ENCODE measurements at places on chromosomes 7 and 10.

DNA sequence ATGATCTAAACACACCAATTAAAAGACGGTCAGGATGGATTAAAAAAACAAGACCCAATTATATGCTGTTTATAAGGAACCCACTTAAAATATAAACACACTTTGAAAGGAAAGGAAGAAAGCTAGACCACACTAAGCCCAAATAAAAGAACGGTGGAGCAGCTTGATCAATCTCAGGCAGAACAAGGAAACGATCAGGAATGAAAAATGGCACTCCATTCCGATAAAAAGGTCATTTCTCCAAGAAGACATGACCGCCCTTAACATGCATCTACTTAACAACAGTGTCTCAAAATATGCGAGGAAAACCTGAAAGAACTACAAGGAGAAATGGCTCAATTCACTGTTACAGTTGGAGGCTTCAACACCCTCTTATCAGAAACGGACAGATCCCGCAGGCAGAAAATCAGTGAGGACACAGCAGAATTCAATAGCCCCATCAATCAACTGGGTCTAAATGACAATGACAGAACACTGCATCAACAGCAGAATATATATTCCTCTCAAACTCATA lies 210.0 kb downstream of the MAD1L1 start:
- DNase-seq = no peak

DNA sequence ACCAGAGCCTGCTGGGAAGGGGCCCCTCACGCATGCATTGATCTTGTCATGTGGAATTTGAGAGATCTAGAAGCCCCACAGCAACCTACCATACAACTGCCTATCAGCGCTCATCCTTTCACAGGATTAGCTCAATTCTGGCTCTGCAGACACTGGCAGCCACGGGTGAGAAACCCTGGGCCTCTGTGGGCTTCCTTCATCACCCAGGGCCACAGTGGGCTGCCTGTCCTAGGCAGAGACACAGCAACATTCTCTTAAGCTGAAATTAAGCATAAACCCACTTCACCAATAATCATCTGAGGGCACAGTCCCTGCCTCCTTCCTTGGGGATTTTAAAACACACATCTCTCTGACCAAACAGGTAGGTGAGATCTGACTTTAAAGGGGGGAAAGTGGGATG lies 3.3 kb upstream of the PRSS2 start:
- no peak for DNase-seq

DNA sequence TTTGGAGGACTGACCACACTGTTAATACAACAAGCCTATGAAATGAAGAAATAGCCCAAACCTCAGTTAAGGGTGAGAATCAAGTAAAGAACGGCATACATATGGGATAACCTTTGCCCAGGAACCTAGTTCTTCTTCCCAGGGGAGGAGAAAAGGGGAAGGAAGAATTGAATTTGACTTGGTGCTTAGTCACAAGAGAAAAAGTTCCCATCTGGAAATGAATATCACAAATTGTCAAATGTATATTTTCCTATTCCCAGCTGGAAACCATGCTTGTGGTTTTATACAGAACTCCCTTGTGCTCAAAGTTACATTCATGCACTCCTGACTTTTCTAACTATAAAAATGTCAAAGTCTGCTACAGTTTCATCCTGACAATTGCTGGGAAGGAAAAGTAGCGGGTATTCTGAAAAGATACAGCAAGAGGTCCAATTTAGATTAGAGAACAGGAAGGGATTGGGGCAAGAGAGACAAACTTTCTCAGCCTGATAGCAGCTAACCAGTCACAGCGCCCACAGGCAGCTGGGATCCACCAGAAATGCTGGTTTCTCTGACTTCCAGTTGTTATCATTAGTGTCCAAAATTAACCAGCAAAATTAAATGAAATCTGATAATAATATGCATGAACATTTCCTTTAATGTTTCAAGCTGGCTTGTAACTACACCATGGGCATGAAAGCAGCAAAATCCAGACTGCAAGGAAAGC lies 18.6 kb upstream of the GSAP start:
- DNase-seq = no peak

DNA sequence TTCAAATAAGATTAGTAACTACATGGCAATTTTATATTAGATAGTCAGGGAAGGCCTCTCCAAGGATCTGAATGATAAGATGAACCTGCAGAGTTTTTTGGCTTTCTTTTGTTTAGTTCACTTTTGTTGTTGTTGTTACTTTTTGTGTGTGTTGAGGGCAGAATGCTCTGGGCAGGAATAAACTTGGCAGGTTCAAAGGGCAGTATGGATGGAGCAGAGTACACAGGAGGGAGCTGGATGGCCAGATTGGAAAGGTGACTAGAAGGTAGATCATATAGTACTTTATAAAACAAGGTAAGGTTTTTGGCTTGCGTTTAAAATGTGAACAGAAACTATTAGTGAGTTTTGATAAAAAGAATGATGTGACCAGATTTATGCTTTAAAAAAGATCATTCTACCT lies 17.9 kb downstream of the CROT start:
- no peak for DNase-seq

- DNase-seq = no peak
Observed at GRCh38 chr7:151133986-151134742, 33.3 kb downstream of the GBX1 start.

- DNase-seq = no peak
Observed at GRCh38 chr7:44914992-44915607, 29.8 kb upstream of the PURB start.

- DNase-seq = no peak
Observed at GRCh38 chr7:67673861-67674260, 677.2 kb downstream of the TYW1 start.

DNA sequence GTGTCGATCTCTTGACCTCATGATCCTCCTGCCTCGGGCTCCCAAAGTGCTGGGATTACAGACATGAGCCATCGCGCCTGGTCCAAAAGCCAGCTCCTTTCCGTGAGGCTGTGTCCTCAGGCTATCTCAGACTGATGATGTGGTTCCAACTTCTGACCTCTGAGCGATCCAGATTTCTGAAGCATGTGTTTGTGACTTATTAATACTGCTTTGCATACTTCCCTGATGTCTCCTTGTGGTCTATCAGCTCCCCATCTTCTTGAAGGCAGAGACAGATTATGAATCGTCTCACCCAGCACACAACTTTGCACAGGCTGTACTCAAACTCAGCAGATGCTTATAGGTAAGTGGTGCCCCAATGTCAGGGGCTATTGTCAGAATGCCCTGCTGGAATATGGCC lies 2.0 kb upstream of the PLPP4 start:
- no peak for DNase-seq

- no peak for DNase-seq
Observed at GRCh38 chr10:49143249-49143648, 9.4 kb upstream of the FAM170B start.

GRCh38 chr7:106590209-106590816 lies 70.6 kb downstream of the CCDC71L start:
- no peak for DNase-seq

- DNase-seq = no peak
Observed at GRCh38 chr7:111744501-111745155, 182.3 kb upstream of the IMMP2L start.

DNA sequence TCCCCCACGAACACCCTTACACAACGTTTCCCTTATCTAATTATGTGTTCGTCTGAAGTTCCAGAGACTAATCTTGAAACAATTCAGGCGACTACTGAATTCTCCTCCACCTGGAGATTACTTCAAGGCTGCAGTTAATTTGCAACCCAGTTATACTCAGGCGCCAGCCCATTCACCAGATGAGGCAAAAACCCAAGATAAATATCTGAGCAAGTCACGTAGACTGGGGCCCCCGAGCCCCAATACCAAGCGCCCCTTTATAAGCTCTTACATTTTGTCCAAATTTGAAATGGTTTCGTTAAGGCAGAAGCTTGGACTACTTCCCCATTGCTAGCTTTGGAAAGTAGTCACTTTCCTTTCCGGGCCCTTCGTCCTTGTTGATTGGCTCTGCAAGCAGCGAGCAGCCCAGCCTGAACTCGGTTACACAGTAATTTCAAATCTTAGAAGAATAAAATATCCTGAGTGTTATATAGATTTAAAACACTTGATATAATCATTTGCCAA lies 1.2 kb downstream of the TPK1 start:
- DNase-seq = no peak

DNA sequence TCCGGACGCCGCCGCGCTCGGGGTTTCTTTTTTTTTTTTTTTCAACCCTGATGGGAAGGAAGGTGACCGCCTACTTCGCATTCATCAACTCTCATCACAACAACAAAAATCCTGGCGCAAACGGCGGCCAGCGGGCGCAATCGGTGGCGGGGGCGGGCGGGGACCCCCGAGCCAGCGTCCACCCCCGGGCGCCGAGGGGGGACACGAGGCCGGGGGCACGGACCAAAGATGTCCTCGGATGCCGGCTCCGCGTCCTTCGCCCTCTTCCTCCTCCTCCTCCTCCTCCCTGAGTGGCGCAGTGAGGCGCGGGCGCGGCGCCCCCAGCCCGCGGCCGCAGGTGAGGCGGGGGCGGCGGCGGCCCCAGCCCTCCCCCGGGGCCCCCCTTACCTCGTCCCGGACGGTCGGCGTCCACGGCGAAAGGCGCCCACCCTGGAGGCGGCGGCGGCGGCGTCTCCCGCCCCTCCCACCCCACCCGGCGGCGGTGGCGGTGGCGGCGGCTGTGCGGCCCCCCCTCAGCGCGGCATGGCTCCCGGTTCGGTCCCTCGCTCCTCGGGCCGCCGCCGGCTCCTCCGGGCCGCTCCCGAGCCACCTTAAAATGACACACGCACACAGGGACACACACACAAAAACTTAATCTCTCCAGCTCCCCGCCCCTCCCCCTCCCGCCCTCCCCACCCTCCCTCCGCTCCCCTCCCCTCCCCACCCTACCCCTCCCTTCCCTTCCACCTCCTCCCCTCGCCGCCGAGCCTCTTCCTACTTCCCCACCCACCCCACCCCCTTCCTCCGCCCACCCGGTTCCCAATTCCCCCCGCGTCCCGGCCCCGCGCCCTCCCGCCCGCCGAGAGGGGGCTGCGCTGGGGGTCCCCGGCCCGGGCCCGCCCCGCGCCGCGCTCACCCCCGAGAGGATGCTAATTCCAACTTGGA lies at the start of gene CTBP2:
CTBP2 (minus strand) TSS at position 632 of the 924 bp plus-strand sequence.
- DNase-seq = peak; percentile 72

- DNase-seq = peak; percentile 73
Observed at GRCh38 chr7:1193593-1194424, 33.8 kb upstream of the ZFAND2A start.

DNA sequence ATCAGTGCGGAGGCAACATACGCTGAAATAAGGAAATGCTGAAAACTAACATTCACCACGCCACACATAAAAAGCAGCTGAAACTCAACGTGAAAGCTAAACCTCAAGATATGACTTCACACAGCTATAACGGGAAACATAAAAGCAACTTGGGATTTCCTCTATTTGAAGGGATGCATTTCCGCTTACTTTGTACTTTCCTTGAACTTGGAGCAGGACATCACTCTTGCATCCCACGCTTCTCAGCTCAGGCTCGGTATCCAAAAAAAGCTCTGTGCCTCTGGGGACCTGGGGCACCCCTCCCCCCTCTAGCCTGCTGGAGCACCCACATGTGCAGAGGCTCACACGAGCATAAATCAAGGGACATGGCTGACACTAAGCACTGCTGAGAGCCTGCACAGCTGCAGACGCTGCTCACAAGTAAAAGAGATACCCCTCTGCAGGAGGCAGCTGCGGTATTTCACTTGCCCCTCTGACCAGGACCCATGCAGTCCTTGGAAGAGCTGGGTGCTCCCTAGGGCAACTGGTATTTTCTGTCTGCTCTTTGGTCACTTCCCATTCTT lies 34.2 kb downstream of the PARD3 start:
- DNase-seq = peak; percentile 26

- DNase-seq = no peak
Observed at GRCh38 chr10:45376371-45376801, 2.4 kb downstream of the ALOX5 start.

- DNase-seq = no peak
Observed at GRCh38 chr10:106973288-106973687, 191.2 kb downstream of the SORCS1 start.

- no peak for DNase-seq
Observed at GRCh38 chr7:67917437-67917755, 920.8 kb downstream of the TYW1 start.

DNA sequence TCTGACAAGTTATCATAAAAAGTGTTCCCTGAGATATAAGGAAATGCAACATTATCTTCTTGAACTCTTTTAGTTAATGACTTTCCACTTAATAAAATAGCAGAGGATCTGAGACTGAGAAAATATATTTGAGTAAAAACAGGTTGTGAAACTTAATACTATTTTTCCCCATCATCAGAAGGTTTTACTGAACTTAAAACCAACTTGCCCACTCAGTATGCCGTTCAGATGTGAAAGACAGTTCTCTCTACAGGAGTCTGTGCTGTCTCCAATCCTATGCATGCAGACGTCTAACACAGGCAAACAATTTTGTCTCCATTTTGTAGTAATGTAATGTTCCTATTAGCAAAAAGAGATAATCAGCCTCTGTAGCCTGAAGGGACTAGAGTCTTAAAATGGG lies 38.2 kb upstream of the CYP2C18 start:
- no peak for DNase-seq

DNA sequence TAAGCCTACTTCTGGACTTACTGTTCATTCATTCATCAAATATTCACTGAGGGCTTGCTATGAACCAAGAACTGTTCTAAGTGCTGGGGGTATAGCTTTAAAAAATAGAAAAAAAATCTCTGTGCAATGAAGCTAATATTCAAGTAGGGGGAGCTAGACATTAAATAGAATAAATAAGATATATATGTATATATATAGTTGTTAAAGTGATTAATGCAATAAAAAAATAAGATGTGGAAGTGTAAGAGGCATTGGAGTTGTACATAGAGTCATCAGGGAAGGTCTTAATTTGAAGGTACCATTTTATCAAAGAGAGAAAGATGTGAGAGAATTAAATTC lies 181.2 kb upstream of the AGR3 start:
- DNase-seq = no peak

DNA sequence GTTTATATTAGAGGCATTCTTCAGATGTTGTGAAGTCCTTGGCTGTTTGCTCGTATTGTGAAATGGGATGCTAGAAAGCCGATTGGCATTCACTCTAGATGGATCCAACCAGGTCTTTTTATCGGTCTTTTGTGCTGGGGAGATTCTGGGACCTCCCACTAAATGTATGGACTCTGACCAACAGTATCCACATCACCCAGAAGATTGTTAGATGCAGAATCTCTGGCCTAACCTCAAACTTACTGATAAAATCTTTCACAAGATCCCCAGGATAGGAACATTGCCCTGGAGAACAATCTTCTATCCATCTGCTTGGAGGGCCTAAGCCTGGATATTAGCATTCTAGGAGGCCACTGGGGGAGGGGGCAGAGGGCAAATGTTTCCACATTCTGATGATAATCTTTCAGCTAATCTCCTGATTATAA lies 160.9 kb downstream of the PLXDC2 start:
- DNase-seq = peak; percentile 48

- DNase-seq = no peak
Observed at GRCh38 chr7:121610243-121610642, 214.1 kb upstream of the FAM3C start.

DNA sequence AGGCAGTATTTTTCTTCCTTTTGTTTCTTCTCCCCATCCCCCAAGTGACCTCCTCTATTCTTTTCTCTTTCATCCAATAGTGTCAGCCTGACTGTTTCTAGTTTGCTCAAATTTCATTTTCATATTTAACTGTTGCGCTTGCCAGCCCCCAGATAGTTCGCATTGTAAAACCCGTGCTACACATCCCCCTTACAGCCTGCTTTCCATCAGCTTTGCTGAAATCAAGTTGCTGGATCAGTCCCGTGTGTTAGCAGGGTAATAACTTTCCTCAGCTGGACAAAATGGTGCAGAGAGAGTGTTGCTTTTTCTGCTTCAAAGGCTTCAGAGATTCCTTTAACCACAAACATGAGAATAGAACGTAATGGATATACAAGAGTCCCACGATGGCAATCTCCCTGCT lies 180.6 kb upstream of the NPVF start:
- no peak for DNase-seq

Measured in WERI-Rb-1 (cell line).